ENCODE measurements at places on chromosomes 3 and 15.

- DNase-seq = no peak
These were observed 18.1 kb downstream of the SNTN start for GRCh38 chr3:63670544-63670943.

- DNase-seq = no peak
These were observed 2.7 kb downstream of the TYRO3 start for GRCh38 chr15:41561777-41562145.

DNA sequence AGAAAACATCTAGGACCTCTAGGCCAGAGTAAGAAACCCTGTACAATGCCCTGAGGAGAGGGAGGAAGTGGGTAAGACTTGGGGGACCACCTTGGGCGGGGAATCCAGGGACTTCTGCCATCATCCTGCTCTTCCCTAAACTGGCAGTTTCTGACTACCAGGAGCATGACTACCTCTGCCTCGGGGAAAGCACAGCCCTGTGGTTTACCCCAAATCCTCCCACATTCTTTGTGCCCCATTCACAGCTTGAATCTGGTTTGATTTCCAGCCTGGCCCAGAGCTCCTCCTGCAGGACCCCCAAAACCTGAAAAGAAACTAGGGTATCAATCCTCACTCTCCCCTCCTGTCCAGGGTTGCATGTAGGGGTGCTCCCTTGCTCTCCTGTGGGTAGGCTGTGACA is 4.7 kb downstream of the C3orf18 start:
- DNase-seq = no peak

DNA sequence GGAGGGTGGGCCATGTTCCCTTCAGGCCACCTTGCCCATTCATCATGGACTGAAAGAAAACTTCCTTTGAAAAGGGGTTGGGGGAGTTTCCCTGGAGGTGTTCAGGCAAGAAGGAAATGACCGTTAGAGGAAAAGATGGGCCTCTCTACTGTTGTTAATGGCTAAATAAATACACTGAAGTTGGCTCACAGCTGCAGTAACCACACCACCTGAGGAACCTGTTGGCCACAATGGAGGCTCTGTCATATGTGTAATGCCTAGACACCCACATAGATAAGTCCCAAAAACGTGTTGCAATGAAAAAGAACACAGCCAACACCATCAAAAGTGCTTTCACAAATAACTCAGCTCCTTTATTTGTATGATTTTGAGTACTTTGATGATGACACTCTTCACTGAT is 38.2 kb upstream of the FAM3D start:
- DNase-seq = no peak

DNA sequence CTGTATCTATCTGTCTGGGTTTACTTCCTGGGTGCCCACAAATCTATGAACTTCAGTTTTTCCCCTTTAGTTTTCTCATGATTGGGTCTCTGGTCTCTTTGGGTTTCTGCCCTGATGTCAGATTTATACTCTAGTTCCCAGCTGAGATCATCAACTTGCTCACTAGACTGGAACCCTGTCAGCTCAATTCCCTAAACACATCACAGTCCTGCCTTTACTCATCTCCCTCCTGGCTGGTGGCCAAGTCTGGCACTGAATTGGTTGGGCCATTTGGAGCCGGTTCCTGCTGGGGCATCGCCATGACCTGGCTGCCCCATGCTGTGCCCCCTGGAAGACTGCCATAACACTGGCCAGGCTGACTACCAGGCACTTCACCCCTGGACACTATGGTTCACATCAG is 345.3 kb downstream of the CHST2 start:
- no peak for DNase-seq

- no peak for DNase-seq
These were observed 22.1 kb downstream of the CHDH start for GRCh38 chr3:53823956-53824657.

GRCh38 chr15:39365873-39366272 is 215.0 kb upstream of the THBS1 start:
- no peak for DNase-seq

DNA sequence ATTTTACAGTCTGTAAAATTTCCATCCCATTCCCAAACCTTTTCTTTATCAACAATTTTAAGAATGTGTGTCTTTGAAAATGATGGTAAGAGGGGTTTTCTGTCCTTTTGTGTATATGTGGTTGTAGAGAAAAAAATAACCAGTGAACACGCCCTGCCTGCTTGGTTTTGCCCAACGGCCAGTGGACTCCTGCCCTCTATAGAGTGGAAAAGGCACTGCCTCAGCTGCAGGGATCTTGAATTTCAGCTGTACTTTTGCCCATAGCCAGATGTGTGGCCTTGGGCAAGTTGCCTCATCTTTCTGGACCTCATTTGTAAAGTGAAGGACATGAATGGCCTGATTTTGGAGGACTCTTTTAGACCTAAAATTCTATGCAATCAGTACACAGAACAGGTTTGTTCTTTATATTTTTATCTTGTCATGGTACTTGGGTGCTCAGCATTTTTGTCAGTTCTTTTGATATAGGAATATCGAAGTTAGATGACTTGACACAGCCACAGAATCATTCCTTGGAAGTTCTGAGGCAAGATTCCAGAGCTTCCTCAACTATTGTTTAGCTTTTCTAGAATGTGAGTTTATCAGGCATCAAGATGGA is 81.0 kb downstream of the CLDN11 start:
- DNase-seq = no peak

GRCh38 chr3:169053427-169053826 is 610.1 kb downstream of the MECOM start:
- no peak for DNase-seq

- DNase-seq = no peak
These were observed 953.4 kb downstream of the AGBL1 start for GRCh38 chr15:87033056-87033455.

DNA sequence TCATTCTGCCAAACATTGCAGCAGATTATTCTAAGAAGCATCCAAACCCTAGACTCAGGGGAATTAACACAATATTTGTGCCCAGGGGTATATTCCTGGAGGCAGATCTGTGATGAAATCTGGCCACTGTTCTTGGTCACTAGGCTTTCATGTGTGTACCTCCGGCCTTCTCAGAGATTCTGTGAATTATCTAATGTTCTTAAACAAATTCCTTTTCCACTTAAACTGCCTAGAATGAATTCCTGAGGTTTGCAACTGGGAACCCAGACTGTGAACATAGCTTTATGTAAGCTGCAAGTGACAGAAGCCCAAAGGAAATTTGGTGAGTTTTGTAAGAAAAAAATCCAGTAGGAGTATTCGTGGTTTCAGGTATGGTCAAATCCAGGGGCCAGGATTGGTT is 20.7 kb upstream of the CTNNB1 start:
- no peak for DNase-seq

DNA sequence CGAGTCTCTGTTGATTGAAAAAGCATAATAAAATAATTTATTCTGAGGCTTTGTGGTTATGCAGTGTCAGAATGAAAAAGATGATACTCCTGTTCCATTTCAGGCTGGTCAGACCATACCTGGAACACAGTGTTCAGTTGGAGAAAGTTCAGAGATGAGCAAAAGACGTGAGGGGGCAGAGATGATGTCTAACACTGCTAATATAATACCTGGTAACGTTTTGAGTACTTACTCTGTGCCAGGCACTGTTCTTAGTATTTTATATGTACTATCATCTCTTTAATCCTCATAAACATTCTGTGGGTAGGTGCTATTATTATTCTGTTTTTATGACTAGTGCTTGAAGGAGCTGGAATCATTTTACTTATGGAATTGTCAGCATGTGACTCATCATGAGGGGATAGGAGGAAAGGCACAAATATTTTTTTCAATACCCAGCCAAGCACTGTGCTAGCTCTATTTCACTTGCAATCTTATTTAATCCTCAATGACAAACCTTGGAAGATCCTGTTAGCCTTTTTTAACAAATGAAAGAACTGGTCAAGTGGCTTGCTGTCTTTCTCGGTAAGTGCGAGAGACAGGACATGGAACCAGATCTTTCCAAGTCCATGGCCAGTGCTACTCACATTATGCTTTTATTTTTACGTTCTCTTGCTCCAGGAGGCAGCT is 31.8 kb downstream of the IQGAP1 start:
- DNase-seq = no peak

- DNase-seq = no peak
These were observed 33.6 kb downstream of the MORF4L1 start for GRCh38 chr15:78906316-78906620.

DNA sequence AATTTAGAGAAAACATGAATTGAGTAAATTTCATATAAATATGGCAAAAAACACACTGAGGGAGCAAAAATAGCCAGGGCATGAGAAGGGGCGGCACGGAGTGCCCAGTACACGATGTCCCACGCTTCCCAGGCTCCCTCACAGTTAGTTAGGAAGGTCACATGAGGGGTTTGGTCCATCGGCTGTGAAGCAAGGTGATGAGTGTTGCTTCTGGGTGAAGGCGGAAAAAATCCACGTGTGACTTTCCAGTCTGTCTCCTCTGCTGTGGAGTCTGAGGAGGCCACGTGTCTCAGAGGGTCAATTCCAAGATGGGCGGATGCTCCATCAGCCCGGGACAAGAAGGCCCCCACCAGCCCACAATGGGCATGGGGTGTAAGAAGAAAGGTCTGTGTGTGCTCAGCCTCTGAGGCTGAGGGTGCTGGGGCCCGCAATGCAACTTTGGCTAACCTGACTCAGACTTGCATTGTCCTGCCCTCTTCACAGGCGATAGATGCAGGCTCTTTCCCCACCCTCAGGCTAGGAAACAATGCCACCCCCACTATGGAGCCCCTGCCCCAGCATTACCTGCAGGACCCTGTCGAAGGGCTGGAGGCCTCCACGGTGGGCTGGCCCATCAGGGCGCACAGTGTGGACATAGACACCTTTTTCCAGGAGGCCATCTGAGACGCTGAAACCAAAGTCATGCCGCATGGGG is 45.7 kb downstream of the GRIP2 start:
- DNase-seq = no peak

GRCh38 chr3:24521420-24522145 is 26.9 kb upstream of the THRB start:
- no peak for DNase-seq

GRCh38 chr3:104460477-104461406 is 906.0 kb upstream of the ALCAM start:
- no peak for DNase-seq

DNA sequence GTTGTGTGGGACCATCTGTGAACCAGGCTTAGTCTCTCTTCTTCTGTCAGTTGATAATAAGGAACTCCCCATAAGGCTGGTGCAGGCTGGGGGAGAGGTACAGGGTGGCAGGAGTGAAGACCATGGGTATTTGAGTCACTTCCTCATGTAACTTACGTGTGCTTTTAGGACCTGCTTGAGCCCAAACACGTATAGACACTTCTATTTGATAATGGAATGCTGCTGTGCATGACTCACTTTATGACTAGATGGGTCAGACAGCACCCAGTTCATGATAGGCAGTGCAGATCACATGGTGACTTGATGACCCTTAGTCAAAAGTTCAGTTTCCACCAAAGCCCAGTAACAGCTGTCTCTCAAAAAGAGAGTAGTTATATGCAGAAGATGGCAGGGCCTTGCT is 490.9 kb downstream of the ZBBX start:
- no peak for DNase-seq

DNA sequence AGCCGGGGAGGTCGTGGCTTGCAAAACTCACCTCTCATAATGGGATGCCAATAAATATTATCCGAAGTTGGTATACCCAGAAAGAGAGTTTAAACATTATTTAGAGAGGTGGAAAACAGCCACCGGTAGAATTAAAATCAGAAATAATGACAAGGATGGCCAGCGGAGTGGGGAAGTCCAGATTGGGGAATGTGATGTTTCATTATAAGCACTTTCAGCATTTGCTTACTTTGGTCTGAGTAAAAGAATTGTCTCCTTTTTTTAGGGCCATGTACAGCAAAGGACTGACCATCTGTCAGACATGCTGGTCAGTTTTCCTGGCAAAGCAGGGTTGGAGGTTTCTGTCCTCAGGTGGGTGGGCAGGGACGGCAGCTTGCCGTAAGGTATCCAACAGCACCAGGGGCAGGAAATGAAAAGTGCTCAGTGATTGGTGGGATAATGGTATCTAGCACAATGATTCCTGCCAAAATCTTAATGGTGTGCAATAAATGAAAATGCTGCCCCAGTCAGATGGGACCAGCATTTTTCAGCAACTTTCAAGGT is 24.3 kb downstream of the APBA2 start:
- no peak for DNase-seq

- peak; percentile 12 for DNase-seq
These were observed 778 bp upstream of the AP4E1 start for GRCh38 chr15:50907601-50908208.

DNA sequence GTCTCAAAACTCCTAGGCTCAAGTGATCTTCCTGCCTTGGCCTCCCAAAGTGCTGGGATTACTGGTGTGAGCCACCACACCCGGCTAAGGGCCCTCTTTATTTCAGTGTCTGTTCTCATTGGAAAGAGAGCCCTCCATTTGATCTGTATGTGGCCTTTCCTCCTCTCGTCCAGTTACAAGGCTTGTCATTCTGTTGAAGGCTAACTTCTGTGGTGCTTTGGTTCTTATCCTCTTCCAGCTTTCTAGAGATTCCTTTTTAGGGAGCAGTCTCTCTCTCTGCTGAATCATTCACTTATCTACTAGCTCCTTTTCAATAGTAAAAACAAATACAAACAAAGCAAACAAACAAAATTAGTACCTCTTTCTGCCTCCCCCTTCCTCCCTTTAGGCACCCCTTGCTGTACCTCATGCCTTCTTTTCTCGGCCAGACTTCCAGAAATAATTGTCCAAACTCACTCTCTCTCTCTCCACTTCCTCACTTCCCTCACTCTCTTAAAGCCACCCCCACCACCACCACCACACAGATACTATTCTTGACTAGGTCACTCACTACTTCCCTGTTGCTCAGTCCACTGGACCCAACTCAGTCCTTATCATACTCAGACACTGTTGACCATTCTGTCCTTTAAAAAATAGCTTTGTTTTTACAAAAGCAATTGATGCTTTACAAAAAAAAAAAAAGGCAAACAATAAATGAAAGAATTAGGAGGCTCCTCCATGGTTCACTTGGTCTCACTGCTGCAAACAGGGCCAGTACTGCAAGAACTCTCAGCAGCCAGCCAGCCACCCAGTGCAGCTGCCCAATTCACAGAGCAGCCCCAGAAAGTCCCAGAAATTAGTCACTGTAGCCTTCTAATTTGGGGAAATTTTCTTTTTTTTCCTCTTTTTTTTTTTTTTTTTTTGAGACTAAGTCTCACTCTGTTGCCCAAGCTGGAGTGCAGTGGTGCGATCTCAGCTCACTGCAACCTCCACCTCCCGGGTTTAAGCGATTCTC is 31.7 kb upstream of the RAB11A start:
- no peak for DNase-seq

DNA sequence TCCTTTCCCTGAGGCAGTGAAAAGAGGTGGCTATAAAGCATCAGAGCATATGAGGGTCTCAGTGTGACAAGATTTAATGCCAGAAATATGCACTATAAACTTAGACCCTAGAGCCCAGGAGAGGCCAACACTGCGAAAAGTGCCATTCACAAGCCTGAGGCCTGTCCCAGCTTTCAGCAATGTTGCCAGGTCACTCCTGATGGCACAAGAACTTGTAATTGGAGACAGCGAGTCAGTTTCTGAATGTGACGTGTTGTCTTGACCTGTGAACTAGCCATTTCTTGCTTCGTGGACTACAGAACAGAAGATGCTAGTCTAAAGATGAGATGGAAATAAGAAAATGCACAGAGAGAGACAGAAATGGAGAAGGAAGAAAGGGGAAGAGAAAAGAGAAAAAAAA is 87.9 kb downstream of the WDR72 start:
- no peak for DNase-seq

Measured in stimulated activated CD8-positive, alpha-beta memory T cell treated with anti-CD3 and anti-CD28 coated beads, Interleukin-7, amount 100 ng/mL, for 1 hour (primary cell).